ENCODE measurements at places on chromosomes 2 and 18. TPM values are rescaled to one million over a fixed set of nuclear protein-coding genes. Genes with fewer than 3 reads are reported as not detected.

DNA sequence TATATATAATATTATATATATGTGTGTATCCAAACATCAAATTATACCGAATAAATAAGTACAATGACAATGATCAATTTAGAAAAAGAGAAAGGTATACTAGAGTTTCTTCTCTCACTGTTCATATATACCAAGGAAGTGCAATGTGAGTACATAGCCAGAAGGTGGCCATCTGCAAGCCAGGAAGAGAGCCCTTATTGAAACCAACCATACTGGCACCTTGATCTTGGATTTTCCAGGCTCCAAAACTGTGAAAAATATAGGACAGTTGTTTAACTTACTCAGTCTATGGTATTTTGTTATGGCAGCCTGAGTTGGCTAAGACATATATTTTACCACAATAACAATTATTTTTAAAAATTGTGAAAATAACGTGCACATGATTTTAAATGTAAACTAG lies 1490.2 kb upstream of the SLC39A10 start:
- no peak for DNase-seq

NYAP2 gene
- not detected for total RNA-seq

- DNase-seq = no peak
Observed at GRCh38 chr2:169131587-169132512, 62.5 kb downstream of the DHRS9 start.

KCNF1 gene
- total RNA-seq = not detected

- DNase-seq = peak; percentile 58
Observed at GRCh38 chr2:41698678-41699422, 349.0 kb upstream of the PKDCC start.

KLHL29 gene
- total RNA-seq = 4.1 TPM

GRCh38 chr2:75538521-75539490 lies 21.9 kb downstream of the EVA1A start:
- no peak for DNase-seq

C2orf66 gene
- total RNA-seq = not detected

HRH4 gene
- 0.06 TPM for total RNA-seq

- DNase-seq = no peak
Observed at GRCh38 chr2:32812316-32812715, 134.4 kb upstream of the LTBP1 start.

GRCh38 chr2:168705534-168706470 lies 96.6 kb upstream of the NOSTRIN start:
- no peak for DNase-seq

GRCh38 chr2:79716266-79716665 lies 203.4 kb downstream of the CTNNA2 start:
- DNase-seq = no peak

PCARE gene
- not detected for total RNA-seq

LAMA1 gene
- total RNA-seq = 0.18 TPM

DNA sequence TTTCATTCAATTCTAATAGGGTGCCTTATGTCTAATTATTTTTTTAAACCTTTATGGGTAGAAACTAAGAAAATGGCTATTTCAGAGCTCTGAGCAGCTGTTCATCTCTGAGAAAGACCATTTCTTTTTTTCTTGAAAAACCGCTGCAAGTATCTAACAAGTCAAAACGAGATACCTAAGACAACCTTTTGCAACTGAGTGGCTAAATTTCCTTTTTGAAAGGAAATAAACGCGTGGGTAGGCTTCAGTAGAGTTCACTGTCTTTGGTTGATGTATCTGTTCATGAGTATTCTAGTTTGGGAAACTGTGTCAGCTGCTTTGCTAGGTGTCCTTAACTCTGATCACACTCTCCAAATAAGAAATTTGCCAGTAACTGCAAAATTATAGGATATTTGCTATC lies 104.3 kb upstream of the LINC00305 start:
- no peak for DNase-seq

DNA sequence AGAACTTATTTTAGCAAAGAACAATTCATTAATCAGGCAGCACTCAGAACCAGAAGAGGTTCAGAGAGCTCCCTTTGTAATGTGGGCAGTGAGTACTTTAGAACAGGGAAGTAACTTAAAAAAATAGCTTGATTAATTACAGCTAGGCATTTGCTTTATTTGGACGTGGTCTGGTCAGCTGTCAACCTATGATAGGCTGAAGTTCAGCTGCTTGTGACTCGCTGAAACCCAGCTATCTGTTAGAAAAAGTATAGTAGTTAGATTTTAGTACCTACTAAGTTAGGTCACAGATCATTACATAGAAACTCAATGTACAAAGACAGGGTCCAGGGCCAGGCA lies 40.0 kb downstream of the PKDCC start:
- no peak for DNase-seq

- DNase-seq = peak; percentile 52
Observed at GRCh38 chr2:239751679-239752355, 273.3 kb downstream of the NDUFA10 start.

Data from right lobe of liver (tissue), 6 donors.